ENCODE measurements at places on chromosomes 4 and X.

- no peak for DNase-seq
These were observed 36.6 kb downstream of the FHL1 start for GRCh38 chrX:136183917-136184316.

GRCh38 chr4:16377887-16378286 is 151.6 kb upstream of the TAPT1 start:
- no peak for DNase-seq

- no peak for DNase-seq
These were observed 5.8 kb downstream of the ANOS1 start for GRCh38 chrX:8726031-8726652.

DNA sequence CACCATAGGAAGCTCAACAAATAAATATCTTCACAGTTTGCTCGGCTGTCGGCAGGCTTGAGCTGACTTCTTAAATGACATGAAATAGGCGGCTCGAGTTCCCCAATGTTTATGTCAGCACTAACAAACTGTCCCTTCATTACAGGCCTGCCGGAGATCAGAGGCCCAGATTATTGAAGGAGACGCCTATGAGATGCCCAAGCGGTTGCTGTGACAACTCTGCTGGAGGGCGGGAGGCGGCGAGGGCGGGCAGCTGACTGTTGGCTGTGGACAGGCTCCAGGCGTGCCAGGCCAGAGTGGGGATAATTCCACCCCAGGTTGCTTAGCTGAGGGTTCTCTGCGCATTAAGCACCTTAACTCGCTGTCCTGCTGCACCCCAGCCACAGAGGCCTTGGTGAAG is 39.2 kb upstream of the MSX1 start:
- DNase-seq: no peak

- DNase-seq: no peak
These were observed 168.1 kb downstream of the EPHA5 start for GRCh38 chr4:65502131-65502701.

- DNase-seq: no peak
These were observed 107.5 kb upstream of the RBPJ start for GRCh38 chr4:26213317-26213716.

DNA sequence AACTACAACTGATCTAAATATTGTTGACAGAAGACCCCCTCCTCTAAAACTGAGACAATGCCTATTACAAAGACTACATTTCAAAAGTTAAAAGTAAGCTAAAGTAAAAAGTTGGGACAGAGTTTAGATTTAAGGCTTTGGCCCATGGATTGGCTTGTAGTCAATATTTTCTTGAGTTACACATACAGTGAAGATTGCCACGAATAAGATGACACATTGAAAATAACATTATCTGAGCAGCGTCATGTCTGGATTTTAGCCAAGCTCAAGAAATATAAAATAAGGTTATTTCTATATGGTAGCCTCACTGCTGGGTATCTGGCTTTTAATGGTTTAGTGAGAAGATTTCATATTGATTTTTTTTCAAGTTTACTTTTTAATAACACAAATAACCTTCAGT is 266.2 kb upstream of the LDB2 start:
- DNase-seq: no peak

GRCh38 chrX:30373479-30373878 is 64.3 kb upstream of the NR0B1 start:
- no peak for DNase-seq

DNA sequence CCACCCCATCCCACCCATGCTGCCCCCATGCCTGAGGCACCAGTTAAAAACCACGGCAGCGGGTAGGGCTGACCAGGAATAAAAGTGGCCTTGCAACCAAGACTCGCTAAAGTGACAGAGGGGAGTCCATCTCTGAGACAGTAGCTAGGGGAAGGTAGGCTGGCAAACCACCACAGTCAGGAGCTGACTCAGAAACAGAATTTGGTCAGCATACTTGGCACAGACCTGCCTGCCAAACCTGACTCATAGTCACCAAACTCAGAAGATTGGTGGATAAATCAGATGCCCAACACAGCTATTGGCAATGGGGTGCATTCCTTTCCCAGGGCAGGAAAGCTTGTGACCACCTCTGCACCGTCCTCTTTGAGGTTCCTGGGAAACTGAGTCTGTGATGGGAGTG is 193.8 kb downstream of the BCOR start:
- no peak for DNase-seq

DNA sequence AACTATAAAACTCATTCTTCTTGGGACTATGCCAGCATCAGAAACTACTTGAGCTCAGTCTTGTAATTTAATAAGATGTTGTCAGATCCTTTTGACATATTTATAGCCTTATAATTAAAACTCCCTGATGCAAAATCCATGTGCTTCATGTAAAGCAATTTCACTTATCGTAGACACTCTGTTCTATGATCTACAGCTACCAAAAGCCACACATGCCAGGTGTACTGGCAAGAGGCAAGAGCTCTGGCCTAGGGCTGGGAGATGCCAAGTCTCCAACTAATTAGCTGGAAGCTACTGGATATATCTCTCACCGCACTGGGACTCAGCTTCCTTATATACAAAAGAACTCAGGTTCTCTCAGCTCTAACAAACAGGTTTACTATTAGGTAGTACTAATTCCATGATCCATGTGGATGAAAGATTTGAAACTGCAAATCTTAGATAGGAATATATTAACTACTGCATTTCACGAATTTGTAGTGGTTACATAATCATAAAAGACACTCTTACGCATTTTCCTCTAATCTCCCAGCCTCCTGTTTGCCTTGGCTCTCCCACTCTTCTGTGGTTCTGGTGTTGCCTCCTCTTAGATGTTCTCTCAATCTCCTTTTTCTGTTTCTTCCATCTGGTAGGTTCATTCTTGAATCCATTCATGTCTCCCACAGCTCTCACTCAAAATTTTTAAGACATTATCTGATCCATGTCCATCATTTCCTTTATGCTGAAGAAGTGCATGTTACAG is 103.0 kb downstream of the HHIP start:
- no peak for DNase-seq

GRCh38 chr4:65340382-65341109 is 329.7 kb downstream of the EPHA5 start:
- no peak for DNase-seq

- no peak for DNase-seq
These were observed 21.8 kb downstream of the NR3C2 start for GRCh38 chr4:148420397-148420796.

DNA sequence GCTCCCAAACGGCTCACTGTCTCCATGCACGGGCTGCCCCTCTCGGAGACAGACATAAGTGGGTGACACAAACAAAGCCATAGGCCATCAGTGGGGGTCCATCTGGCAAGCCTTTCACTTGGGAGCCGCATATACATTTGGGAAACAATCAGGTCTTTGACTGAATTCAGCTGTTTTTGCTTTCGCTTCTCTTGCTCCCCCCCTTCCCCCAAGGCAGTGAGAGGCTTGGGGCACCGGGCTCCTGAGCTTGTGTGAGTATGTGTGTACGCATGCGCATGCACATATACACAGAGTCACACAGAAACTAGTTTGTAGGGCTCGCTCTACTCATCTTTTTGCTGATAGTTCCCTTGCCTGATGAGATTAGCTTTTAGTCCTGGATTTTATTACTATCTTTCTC is 284.4 kb downstream of the AFF2 start:
- DNase-seq: no peak

GRCh38 chr4:76272073-76272472 is 20.6 kb downstream of the FAM47E start:
- no peak for DNase-seq

GRCh38 chr4:165507381-165507780 is 128.6 kb downstream of the CPE start:
- no peak for DNase-seq

DNA sequence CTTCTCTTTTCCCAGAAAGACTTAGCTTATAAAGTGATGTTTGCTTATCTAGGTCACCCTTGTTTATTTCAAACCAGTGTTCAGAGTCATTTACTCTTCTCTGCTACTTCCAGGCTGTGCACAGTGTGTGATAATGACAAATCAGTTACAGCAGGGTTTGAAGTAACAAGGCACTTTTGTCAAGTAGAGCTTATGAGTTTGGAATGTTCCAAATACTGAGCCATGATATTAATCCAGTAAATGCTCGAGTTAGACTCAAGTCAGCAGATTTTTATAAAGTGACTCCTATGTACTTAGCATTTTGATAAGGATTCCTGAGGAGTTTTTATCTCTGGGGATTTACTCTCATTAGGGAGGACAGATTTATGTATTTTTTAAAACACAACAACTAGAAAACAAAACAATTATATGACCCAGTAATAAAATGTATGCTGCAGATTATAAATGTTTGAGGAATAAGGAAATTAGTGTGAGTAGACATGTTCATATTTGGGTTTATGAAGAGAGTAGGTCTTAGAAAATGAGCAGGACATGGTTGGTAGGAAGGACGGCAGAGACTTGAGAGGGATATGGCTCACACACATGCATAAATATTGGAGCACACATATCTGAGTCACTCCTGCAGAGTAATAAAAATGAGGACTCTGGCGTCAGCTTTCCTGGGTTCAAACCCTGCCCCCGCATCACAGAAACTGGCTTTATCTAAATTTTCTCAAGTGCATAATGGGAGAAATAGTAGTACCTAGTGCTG is 271.2 kb downstream of the FBXO8 start:
- peak; percentile 5 for DNase-seq

DNA sequence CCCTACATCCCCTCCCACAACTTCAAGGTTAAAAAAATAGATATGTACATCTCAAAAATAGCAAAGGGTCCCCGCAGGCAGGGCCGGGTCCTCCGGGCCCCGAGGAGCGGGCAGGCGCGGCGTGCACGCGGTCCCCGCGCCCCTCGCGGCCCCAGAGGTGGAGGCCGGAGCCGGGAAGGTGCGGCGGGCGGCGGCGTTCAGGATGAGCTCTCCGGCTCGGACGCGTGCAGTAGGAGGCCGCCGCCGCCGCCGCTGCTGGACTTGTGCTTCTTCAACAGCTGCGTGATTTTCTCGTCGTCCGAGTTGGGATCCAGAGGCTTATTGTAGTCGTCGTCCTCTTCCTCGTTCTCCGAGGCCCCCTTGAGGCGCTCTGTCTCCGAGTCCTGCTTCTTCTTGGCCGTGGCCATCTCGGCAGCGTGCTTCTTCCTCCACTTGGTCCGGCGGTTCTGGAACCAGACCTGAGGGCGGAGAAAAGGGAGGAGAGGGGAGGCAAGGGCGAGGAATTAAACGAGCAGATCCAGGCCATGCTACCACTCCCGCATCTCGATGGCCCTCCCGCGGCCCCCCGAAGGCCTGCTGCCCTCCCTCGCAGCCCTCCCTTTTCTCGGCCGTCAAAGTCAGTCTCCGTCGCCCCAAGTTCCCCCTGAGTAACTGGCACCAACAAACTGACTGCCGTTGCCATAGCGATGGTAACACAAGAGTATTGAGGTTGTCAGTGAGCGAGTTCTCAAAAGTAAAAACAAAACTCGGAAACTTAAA is 5.8 kb downstream of the NKX6-1 start:
- no peak for DNase-seq

- DNase-seq: no peak
These were observed 3.3 kb downstream of the NUDT9 start for GRCh38 chr4:87425711-87426110.

GRCh38 chr4:150302553-150302952 is 224.3 kb downstream of the DCLK2 start:
- DNase-seq: no peak

DNA sequence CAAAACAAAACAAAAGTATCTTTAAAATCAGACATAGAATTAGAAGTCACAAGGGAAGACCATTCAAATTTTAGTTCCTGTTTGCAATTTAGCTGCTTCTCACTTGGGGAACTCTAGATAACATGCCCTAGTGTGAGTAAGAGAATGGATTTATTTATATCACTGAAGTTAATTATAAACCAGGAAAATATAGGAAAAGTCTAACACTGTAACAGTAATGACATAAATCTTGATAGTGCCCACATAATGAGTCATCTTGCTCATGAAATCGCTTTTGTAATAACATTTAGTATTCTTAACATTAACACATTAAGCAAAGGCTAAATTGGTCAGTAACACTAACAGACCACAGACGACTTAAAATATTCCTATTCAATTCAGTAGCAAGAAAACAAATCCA is 710.7 kb downstream of the STPG2 start:
- no peak for DNase-seq

DNA sequence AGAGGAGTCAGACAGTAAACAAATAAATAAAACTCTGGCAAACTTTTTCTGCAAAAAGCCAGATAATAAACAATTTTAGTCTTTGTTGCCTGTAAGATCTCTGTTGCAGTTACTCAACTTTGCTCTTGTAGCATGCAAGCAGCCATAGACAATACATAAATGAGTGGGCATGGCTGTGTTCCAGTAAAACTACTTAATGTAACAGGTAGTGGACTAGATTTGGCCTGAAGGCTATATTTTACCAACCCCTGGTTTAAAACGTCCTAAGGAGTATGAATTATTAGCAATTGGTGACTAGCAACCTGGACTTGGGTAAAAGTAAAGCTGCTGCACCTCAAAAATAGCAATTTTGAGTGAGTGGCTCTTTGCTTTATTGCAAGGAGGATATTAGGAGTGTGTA is 30.9 kb downstream of the SLAIN2 start:
- no peak for DNase-seq

DNA sequence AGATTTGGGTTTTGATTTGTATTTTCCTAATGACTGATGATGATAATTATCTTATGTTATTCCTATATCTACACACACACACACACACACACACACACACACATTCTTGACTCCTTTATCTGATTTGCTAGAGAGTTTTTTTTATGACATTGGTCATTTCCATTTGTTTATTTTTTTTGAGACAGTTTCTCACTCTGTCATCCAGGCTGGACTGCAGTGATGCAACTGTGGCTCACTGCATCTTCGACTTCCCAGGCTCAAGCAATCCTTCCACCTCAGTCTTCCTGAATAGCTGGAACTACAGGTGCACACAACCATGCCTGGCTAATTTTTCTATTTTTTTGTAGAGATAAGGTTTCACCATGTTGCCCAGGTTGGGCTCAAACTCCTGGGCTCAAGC is 6.7 kb downstream of the ZNF81 start:
- DNase-seq: no peak

GRCh38 chr4:23976423-23976822 is 86.6 kb upstream of the PPARGC1A start:
- DNase-seq: no peak

GRCh38 chrX:124501586-124501985 is 155.2 kb downstream of the SH2D1A start:
- DNase-seq: no peak

- no peak for DNase-seq
These were observed 182.8 kb downstream of the GUCY2F start for GRCh38 chrX:109299091-109299490.

DNA sequence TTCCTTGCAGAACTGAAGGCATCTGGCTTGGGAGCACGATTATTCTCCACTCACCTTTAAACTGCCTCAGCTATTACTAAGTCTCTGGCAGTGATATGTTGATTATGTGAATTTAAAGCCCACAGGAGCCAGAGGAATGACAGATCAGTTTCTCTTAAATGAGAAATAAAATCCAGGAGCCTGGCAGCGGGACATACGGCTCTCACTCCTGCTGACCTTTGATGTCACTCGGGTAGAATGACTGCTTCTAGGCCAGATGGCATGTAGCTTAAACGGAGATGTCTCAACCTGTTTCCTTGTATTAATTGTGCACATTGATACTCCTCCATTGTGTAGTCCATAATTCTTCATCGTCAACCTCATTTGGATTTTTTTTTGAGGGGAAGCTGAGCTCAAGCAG is 4.0 kb upstream of the CBLL2 start:
- DNase-seq: peak; percentile 22
